Caki2 (cell line): ENCODE measurements at places on chromosomes 12 and 14. TPM values are rescaled to one million over a fixed set of nuclear protein-coding genes. Genes with fewer than 3 reads are reported as not detected.

Gene SPIC
- total RNA-seq, result not detected in 2 replicates

- DNase-seq, result no peak
Observed at GRCh38 chr14:74907744-74908143, 15.3 kb downstream of the RPS6KL1 start.

GRCh38 chr14:89957791-89958190 lies 2.1 kb downstream of the TDP1 start:
- no peak for DNase-seq

DNA sequence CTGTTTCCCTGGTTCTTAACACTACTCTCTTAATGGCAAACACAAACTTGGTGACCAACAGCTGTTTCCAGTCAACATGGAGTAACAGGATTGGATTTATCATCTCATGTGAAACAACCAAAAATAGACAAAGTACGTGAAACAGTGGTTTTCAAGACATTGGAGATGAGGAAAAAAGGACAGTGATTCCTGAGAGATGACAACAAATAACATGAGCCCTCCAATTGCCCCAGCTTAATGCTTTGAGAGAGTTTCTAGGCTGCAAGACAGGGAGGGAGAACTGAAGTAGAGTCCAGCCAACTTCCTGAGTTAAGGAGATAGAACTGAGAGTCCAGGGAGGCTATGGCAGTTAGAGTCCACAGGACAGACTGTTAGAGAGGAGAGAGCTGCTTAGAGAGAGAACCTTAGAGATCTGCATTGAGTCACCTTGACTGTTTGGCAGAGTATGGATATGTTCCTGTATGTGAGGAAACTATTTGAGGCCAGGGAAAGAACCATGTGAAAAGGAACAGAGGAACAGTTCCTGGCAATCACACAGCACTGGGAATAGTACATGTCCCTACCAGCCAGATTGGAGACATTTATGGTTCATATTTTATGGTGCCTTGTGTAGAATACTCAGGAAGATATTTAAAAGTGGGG lies 106.4 kb downstream of the PCNX1 start:
- DNase-seq, result no peak

GRCh38 chr12:113757221-113758002 lies 208.7 kb downstream of the RBM19 start:
- no peak for DNase-seq

GRCh38 chr12:15538881-15539280 lies 216.6 kb downstream of the PTPRO start:
- no peak for DNase-seq

Gene KLRC3
- not detected in 2 replicates for total RNA-seq

Gene AMN
- total RNA-seq, result 0.41 and 1.5 TPM in 2 replicates

Gene PRICKLE1
- total RNA-seq, result 9.5 and 10.7 TPM in 2 replicates

DNA sequence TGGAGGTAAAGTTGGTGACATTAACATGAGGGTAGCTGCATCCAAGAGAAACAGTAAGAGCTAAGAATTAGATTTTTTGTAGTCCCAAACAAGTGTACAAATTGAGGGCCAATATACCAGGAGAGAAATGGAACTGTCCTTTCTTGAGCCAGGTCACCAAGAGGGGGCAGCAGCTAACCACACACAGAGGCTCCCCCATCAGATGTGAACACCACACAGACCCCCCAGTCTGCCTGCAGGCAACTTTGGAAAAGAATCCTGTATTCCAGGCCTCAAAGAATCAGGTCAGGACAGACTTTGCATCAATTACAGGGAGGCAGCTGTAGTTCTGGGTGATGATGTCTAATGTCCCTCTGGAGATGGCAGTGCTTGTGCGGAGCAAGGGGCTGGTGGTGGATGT lies 77.9 kb downstream of the SPTB start:
- DNase-seq, result no peak

- no peak for DNase-seq
Observed at GRCh38 chr12:72330301-72330700, 58.1 kb downstream of the TRHDE start.

- no peak for DNase-seq
Observed at GRCh38 chr14:101928415-101928841, 35.9 kb upstream of the DYNC1H1 start.

DNA sequence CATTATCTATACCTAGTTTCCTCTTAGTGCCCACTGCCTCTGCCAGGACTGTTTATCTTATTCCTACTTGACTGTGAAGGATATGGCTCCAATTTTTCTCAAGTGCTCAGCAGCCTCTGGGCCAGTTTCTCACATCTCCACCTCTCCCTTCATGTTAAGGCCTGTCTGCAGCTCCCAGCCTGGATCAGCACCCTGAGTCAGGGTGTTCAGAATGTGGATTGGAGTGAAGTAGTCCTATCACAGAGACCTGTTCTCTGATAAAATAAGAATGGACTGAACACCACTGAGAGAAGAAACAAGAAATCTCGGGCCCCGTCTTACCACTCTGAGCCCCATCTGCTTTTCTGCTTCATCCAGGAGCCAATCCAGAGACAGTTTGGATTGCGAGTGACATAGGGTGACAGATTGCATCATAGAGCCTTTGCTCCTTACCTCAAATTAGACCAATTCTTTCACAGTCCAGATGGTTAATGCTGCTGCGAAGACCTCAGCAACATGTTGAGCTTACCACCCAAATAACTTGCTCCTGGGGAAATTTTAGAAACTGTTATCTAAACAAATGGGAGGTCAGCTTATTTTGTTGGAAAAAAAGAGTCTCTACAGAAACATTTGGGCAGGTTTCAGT lies 473.1 kb downstream of the PDZRN4 start:
- DNase-seq, result no peak

DNA sequence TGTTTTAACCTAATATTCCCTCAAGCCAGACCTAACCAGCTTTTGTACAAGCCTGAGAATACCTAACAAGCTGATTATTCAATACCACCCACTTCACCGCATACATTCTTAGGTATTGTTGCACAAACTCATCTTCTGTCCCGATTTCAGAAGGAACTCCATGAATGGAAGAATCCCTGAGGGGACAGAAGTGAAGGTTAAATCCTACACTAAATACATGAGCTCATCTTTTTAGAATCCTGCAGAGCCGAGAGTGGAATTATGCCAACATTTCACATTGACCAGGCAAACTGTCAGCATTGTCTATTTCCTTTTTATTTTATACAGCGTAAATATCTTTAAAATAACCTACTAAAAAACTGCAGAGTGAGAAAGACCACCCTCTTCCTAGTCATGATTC lies 140.7 kb upstream of the PRICKLE1 start:
- DNase-seq, result no peak

GRCh38 chr12:62631471-62632410 lies 165.1 kb downstream of the MON2 start:
- no peak for DNase-seq

DNA sequence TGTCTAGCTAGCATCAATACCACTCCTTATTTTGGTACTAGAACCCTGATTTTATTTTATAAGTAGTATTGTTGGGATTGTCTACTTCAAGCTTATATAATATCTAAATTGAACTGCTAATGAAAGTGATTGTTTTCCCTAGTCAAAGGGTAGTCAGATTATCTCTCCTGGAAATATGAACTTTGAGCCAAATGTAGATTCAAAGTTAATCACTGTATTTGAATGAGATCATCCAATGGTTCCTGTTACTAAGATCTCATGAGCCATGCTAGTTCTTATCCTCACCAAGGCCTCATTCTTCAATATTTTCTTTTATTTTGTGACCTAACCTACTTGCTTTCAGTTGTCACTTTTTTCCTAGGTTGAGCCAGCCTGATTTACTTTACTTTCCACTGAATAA lies 276.7 kb downstream of the RASSF9 start:
- DNase-seq, result no peak

DNA sequence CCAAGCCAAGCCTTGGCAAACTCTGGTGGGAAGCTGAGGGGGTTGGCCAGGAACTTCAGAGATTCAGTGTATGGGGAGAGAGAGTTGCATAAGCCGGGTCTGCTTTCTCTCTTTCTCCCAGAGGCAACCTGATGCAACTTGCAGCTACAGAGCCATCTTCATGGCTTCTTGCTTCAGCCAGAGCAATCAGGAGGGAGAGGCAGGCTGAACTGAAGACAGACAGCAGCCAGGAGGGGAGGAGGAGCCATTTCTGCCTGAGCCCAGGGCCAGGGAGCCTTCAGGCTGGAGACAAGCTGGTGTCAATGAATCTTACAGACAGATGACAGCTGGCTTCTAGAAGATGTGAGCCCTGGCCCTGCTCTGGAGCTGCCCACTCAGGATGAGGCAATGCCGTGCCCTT lies 18.7 kb downstream of the NPC2 start:
- no peak for DNase-seq
